AG10803 (cell line): ENCODE measurements at places on chromosomes 7 and 10.
A peak's percentile ranks its signal among the peaks of the same experiment; 100 is the strongest.

DNA sequence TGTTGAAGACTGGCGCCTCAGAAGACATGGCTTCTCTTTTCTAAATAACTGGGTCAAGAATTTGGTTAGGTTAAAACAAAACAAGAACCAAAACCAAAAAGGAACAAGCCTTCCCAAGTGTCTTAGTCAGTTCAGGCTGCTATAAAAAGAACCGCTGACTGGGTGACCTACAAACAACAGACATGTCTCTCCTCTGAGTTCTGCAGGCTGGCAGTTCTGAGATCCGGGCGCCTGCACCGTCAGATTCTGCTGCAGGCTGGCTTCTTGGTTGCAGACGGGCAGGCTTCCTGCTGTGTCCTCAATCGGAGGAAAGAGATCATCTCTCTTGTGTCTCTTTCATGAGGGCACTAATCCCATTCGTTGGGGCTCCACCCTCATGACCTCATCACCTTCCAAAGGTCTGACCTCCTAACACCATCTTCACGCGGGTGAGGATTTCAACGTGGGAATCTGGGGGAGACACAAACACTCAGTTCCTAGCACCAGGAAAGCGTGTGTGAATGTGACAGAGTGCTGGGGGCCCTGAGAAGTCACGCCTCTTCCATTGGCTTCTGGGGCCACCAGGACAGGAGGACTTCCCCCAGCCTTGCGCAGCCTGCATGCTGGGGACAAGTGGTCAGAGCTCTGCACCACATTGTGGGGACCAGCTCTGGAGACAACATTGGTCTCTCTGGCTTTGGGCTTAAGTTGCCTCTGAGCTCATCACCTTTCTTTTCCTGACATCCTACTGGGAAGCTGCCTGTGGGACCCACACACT lies 63.1 kb downstream of the ASB13 start:
- DNase-seq, result no peak

- peak; percentile 76 for DNase-seq
Measured at GRCh38 chr10:110912374-110912773, 6.6 kb downstream of the BBIP1 start.

- DNase-seq, result peak; percentile 26
Measured at GRCh38 chr7:137981175-137981574, 20.7 kb downstream of the CREB3L2 start.

GRCh38 chr7:90886416-90886815 lies 290.3 kb downstream of the CDK14 start:
- no peak for DNase-seq

GRCh38 chr10:118543714-118544400 lies 51.6 kb downstream of the PRLHR start:
- peak; percentile 43 for DNase-seq

- DNase-seq, result peak; percentile 7
Measured at GRCh38 chr7:124701955-124702354, 63.6 kb downstream of the GPR37 start.

DNA sequence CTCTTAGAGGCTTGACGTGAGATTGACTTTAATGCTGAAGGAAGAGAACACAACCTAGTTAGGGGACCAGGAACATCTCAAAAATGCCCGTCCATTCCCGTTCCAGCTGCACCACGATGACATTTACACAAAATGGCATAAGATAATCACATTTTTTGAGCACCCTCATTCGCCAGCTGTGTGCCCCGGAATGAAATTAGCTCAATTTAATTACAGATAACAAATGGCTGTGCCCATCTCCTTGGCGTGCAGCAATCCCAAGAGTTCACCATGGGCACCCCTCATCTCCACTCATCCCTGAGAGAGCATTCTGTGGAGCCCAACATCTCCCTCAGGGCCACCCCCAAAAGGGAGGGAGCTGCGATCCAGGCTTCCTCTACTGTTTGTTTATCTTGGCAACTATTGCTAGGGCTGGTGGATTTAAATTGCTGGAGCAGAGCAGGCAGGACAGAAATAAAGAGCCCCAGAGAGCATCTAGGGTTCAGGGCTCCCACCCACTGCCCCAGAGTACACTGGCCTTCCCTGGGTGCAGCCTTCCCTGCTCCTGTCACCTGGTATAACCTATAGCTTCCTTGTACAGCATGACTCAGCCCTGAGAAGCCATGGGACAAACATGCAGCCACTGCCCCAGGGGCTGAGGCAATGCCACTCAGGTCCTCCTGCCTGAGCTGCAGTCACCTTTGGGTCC lies 263.5 kb downstream of the ZEB1 start:
- peak; percentile 25 for DNase-seq

DNA sequence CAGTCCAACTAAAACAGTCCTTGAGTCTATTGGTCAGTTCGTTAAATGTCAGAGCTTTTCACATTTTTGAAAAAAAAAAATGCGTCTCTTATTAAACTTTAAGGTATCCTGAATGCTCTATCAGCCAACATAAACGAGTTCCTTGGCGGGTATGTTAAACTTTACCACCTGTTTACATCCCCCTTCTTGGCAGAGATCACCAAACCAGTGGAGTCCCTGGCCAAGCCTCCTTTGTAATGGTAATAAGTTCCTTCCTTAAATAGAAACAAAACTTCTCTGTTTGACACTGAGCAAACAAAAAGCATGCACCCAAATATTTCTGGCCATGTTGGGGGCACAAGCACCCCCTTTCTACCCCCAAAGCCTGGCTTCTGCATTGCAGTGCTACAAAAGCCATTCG lies 3.2 kb downstream of the TRIL start:
- no peak for DNase-seq

DNA sequence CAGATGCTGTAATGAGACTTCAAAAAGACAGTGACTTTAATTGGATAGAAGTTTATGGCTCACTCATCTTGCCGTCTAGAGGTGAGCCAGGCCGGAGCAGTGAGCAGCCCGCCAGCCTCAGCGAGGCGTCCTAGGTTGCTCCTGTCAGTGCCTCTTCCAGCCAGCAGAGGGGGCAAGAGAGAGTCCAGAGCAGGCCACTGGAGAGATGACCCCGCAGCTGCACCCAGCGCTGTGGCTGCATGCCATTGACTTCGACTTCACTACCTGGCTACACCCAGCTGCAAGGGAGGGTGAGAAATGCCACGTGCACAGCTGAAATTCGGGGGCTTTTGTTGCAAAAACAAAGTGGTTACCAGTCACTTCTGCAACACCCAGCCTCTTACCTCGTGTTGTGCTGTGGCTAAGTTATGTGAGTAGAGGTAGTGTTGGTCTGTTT lies 26.5 kb downstream of the NUB1 start:
- DNase-seq, result peak; percentile 65

GRCh38 chr7:158830211-158830723 lies 958 bp upstream of the ESYT2 start:
- no peak for DNase-seq

GRCh38 chr7:106870528-106870927 lies 5.4 kb downstream of the PIK3CG start:
- DNase-seq, result no peak

DNA sequence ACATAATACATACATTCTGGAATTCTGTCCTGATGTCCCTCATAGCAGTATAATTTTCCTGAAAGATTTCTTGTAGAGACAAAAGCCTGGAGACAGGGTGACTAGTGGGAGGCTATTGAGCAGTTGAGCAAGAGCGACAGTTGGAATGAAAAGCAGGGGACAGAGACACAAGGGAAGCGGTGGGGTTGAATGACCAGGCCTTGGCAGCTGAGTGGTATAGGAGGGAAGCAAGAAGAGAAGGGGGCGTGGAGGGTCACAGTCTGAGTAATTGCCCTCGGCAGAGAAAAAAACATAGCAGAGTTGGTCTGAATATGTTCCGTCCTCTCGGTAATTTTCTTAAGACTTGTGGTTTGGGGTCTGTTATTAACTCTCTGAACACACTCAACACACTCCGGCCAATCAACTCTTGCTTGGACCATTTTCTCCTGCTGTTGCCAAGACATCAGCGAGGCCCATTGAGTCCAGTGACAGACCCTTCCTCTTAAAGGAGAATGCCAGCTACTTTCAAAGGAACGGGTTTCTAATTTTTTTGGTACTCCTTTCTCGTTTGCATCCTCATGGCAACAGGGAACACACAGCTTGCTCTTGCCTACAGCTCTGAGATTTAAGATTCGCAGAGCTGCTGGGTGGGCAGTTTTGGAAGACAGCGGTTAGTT lies 5.3 kb upstream of the ACTR3B start:
- no peak for DNase-seq

GRCh38 chr10:32692174-32692573 lies 246.2 kb downstream of the CCDC7 start:
- peak; percentile 86 for DNase-seq

- DNase-seq, result no peak
Measured at GRCh38 chr10:54800741-54801421, at the start of gene PCDH15. Gene PCDH15, minus strand, starts transcription at chr10:54801231. Its CDS starts 136,969 bp downstream, at chr10:54664262.

GRCh38 chr10:128627811-128628210 lies 501.6 kb upstream of the MKI67 start:
- no peak for DNase-seq

DNA sequence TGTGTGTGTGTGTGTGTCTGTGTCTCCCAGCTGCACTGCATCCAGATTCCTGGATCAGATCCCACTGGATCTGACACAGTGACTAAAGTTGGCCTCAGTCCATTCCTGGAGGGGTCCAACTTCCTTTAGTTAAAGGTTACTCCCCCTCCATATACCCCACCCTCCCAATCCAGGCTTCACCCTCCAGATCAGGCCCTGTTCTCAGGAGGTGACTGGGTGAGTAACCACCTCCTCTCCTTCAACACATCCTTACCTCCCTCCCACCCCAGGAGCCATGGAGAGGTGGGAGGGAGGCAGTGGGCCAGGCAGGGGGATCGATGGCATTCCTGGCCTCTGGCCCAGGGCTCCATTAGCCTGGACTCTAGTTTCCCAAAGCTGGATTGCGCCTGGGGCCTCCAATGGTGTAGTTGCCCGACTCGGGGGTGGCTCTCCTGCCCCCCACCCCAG lies 11.3 kb downstream of the KCNIP2 start:
- DNase-seq, result no peak
